ENCODE measurements at places on chromosomes 3 and 15.

GRCh38 chr3:13461169-13462124 lies 18.7 kb upstream of the HDAC11 start:
- DNase-seq, result no peak

- DNase-seq, result no peak
These were observed 3.1 kb upstream of the TPRG1 start for GRCh38 chr3:189168711-189169110.

GRCh38 chr15:101684384-101684783 lies 32.2 kb upstream of the TM2D3 start:
- no peak for DNase-seq

- DNase-seq, result no peak
These were observed 12.1 kb downstream of the ZDHHC19 start for GRCh38 chr3:196198771-196199753.

DNA sequence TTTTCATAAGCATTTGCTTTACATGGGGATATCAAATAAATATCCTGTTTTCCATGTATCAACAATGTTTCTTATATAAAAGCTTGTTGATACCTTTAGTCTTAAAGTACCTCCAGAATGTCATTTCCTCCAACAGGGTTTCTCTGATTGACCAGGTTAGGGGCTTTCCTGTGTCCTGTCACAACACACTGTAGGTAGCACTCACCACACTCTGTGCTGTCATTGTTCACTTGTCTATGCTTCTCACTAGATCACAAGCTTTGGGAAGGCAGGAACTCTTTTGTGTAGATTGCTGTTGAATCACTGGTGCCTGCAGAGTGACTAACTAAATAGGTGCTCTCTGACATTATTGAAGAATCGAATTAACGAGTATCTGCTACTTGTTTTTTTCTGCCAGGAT lies 49.8 kb downstream of the USP50 start:
- no peak for DNase-seq
